ENCODE measurements at places on chromosomes 16 and 17.

DNA sequence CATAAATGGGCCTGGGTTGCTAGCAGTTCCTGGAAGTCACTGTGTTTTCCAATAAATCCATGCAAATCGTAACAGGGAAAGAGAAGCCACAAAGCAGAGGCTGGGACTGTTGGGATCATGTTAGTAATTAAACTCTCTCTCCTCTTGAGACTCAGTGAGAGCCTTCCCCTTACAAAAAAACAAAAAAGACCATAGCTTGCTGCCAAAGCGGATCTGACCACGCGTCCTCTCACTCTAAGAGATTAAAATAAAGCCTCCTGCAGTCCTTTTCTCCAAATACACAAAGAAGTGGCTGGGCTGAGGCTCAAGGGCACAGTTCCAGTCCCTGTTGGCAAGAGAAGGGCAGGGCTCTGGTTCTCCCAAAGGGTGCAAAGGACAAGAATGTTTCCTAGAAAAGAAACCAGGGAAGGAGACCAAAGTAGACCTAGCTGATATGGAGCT, 38.5 kb downstream of the PIGL start:
- DNase-seq, result no peak

DNA sequence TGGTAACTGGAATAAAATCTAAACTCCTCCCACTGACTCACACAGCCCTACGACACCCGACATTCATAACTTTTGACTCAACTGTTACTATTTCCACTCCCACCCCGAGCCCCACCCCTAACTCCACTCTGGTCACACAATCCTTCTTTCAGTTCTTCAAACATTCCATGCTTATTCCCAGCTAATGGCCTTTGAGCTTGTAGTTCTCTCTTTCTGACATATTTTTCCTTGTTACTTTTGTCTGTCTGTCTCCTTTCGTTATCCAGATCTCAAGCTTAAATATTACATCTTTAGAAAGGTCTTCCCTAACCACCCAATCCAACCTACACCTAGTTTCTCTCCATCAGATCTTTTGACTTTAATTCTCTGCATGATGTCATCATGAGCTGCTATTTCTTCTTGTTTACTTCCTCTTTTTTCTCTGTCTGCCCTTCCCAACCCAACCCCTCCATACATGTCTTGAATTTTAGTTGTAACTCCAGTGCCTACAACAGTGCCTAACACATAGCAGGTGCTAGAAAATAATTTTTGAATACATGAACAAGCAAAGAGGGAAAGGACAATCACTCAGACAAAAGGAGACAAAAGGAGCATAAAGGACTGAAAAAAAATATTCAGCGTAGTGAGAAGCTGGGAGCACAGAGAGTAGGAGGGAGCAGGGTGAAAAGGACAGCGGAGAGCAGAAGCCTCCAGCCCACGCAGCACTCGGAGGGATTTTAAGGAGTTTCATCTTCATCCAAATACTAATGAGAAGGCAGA, 65.2 kb upstream of the SMIM36 start:
- DNase-seq, result peak; percentile 49

DNA sequence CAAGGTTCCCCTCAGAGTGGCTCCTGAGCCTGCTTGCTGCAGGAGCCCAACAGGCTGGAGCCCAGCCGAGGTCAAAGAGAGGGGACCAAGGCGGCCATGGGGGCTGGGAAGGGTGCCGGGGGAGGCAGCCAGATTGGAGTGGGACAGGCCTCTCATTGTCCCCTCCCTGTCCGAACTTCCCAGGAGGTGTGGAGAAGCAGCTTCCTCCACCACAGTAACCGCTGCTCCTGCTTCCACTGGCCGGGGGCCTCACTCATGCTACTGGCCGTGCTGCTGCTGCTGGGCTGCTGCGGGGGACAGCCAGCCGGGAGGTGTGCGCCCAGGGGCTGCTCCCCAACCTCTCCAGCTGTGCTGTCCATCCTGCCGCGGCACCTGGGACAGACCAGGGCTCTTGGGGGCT, 29.3 kb downstream of the TMEM94 start:
- DNase-seq, result no peak

DNA sequence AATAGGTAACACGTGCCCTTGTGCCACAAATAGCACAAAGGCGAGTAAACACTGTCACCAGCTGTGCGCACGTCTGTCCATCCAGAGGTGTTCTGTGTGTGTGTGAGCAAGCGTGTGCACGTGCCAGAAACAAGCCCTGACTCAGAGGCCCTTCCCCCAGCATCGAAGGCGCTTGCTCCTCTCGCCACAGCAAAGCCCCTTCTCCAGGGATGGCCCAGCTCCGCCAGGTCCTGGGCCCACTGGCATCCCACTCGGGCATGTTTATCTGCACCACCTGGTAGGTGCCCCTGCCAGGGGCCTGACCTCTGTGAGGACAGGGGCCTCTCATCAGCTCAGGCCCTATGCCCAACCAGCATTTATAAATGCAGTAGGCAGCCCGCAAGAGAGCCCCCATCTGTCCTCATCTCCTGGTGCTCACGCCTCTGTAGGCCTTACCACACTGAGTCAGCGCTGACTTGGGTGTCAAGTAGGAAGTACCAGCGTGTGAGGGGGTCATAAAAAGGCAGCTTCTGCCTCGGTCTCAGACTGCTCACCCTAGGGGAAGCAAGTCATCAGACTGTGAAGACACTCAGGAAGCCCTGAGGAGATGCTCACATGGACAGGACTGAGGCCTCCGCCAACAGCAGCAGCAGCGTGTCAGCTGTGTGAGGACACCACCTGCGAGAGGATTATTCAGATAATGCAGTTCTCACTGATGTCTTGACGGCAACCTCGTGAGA, 10.8 kb downstream of the TMEM235 start:
- peak; percentile 92 for DNase-seq

- DNase-seq, result no peak
Observed at GRCh38 chr17:43465049-43465448, 18.7 kb upstream of the DHX8 start.

DNA sequence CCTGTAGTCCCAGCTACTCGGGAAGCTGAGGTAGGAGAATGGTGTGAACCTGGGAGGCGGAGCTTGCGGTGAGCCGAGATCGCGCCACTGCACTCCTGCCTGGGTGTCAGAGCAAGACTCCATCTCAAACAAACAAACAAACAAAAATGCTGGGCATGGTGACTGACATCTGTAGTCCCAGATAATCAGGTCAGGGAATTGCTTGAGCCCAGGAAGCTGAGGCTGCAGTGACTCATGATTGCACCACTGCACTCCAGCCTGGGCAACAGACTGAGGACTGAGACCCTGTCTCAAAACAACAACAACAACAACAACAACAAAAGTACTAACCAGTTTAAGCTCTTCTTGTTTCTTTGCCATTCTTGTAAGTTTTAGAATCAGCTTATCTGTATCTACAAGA, 383.0 kb upstream of the PMFBP1 start:
- peak; percentile 41 for DNase-seq

- DNase-seq, result no peak
Observed at GRCh38 chr17:30915833-30916611, 5.7 kb upstream of the ADAP2 start.

DNA sequence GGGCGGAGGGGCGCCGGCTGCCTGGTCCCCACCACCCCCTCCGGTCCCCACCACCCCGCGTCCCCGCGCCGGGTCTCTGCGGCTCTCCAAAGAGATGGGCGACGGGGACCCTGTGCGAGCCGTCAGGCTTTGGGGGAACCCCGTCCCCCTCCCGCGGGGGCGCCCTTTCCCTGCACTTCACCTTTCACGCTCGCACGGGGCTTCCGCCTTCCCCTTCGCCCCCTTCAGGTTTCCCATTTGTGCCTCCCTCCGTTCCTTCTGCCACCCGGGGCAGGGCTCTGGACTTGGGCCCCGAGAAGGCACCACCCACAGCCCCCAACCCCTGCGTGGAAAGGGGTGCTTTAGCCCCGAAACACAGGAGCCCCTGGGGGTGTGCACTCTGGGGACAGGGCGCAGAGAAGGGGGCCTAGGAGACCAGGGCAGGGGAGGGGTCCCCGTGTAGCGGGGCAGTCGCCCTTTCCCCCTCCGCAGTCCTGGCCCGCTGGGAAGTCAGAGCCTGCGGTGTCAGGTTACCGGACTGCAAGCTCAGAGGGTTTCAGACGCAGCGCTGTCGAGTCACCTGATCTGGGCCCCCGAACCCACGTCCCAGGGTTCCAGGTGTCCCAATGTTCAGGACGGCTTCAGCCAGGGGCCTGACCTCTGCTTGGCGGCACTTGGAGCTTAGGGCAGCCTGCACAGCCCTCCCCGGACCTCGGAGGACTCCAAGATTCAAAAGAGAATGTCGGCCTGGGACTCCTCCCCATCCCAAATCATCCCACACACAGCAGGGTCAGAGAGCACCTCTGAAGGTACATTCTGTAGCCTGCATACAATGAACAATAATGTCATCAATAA, 6.7 kb upstream of the CCDC92B start:
- no peak for DNase-seq

DNA sequence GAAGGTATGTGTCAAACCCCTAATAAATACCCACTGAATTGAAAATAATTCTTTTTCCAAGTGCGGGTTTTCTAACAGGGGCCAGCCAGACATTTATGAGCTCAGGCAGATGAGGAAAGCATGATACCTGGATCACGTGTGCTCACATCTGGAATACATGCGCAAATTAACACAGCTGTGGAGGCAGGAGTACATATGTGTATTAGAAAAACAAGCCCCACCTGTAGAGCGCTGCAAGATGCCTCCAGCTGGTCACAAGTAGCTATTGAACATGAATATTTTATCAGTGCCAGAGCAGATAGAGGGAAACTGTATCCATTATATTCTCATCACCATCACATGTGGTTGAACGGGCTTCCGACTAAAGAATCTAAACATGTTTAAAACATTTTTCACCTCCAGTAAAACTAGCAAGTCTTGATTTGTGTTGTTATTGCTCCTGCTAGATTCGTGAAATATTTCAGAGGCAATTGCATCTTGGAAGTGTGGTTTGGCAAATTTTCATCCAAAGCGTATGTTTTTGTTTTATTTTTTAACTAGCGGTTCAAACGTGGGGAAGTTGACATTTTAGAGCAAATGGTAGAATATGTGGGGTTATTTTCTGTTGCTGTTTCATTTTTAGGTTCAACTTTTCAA, 482.8 kb downstream of the CDH13 start:
- DNase-seq, result no peak

DNA sequence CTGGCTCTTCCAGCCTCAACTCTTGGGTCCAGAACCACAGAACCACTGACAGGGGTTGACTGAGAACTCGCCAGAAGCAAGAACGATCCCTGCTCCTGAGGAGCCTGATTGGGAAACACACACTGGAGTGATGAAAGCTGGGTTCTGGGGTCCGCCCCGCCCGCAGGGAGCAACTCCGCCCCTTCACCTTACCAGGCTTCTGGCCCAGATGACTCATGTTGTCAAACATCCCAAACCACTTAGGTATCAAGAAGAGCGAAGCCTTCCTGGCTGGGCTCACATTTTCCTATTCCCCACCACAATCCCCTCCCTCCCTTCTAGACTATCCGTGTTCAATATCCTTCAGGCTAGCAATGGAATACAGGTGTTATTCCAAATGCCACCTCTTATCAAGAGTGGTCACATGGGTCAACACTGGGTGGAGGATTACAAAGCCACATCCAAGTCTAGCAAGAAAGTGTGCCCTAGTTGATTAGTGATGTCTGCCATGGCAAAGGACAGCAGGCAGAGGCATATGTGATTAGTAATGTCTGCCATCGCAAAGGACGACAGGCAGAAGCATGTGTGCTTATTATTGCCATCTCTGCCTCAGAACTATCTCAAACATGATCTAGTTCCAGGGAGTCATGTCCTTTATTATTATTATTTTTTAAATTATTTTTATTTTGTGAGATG, 70.5 kb downstream of the TIMM22 start:
- no peak for DNase-seq

GRCh38 chr17:39513915-39514314, 52.6 kb downstream of the CDK12 start:
- DNase-seq, result no peak

GRCh38 chr16:80389338-80389737, 151.5 kb upstream of the DYNLRB2 start:
- no peak for DNase-seq

- no peak for DNase-seq
Observed at GRCh38 chr16:80144191-80144590, 396.6 kb upstream of the DYNLRB2 start.

GRCh38 chr17:71976011-71976649, 144.7 kb upstream of the SOX9 start:
- peak; percentile 4 for DNase-seq

GRCh38 chr16:68362262-68362913, 51.6 kb downstream of the PRMT7 start:
- no peak for DNase-seq

GRCh38 chr17:34723875-34724274, 144.5 kb downstream of the TMEM132E start:
- no peak for DNase-seq

- DNase-seq, result no peak
Observed at GRCh38 chr17:77111934-77112296, 28.9 kb upstream of the SEC14L1 start.

DNA sequence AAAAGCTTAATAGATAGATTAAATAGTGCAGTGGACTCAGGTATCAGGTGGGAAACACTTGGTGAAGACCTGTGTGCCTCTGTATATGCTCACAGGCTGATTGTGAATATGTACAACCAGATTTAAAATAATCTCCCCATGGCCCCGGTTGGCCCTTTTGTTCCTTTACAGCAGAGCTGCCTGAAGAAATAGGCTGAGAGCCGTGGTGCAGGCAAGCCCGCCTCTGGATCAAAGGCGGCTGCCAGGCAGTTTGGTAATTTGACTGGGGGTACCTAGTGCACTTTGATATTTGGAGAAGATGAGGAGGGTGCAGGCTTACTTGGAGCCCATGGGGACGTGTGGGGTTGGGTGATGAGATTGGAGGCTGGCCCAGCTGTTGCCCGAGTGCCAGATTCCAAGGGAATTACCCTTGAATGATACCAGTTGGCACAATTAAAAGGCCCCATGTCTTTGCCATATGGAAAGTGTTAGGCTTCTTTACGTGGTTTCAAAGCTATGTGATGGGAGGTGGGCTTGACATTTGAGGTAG, 5.0 kb downstream of the NKD1 start:
- no peak for DNase-seq

GRCh38 chr16:73326221-73326620, 278.3 kb upstream of the ZFHX3 start:
- no peak for DNase-seq

- no peak for DNase-seq
Observed at GRCh38 chr17:45791935-45792334, 7.8 kb downstream of the CRHR1 start.

DNA sequence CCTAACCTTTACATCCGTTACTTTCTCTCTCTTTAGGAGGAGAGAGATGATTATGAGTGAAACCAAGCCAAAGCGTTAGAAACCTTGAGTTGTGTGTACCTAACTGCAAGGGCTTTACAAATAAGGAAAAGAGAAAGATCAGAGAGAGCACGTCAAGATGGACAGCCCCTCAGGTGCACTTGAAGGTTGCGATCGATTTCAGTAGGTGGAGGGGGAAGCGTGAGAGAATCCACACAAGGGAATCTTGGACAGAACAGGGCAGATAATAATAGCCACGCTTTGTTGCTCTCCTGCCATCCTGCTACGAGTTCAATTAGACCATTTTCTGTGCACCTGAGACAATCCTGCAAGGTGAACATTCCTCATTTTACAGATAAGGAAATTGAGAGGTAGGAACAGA, 78.4 kb downstream of the VAT1L start:
- no peak for DNase-seq

GRCh38 chr16:88989852-88990547, 13.0 kb upstream of the CBFA2T3 start:
- no peak for DNase-seq

Measured in NB4 (cell line).